Activated CD4-positive, alpha-beta T cell treated with anti-CD3 and anti-CD28 coated beads for 24 hours (primary cell): ENCODE measurements at places on chromosomes 1 and 21.

GRCh38 chr1:3290915-3291314 is 163.6 kb upstream of the ARHGEF16 start:
- DNase-seq: no peak

DNA sequence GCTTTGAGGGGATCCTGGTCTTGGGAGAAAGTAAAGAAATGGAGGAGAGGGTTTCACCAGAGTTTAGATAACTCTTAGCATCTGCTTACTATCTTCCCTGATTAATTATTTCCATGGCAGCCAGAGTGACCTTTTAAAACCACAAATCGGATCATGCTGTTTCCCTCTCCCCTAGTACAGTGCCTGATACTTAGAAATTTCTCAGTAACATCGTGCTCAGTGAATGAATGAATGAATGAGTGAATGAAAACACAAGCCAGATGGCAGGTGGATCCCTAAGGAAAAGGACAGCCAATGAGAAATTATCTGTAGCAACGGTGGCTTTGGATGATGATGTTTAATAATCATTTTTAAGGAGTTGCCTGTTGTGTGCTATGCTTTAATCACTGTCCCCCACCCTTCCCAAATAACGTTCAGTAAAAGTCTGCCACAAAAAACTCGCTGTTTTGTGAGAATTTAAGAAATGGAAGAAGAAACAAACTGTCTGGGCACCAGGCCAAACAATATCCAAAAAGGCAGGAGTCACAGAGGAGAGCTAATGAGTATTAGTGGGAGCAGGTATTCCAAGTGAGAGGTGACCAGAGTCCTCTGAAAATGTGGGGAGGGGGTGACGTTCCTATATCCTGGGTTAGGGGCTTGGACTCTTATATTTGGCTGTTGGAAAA is 737 bp upstream of the SMAP2 start:
- no peak for DNase-seq

DNA sequence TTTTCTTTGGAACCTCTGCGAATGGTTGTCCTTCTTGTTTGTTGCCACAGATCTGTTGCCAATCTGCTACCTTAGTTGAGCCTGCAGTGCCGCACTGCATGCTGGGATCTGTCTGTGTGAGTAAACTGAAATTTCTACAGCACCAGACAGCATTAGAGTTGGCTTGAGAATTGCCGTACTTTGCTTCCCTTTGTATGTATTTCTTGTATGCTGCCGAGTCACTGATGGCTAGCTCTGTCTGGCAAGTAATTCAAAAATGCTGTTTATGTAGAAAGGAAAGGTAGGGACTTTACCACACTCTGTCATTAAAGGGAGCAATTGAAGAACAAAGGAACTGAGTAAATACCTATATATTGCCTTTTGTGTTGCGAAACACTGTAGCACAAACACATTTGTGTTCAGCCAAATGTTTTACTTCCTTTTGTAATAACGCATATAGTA is 857.4 kb downstream of the USP25 start:
- no peak for DNase-seq

- DNase-seq: no peak
These were observed 1003.0 kb upstream of the NCAM2 start for GRCh38 chr21:19995253-19995652.

- DNase-seq: no peak
These were observed 115.0 kb downstream of the TMEM53 start for GRCh38 chr1:44559330-44559729.

- no peak for DNase-seq
These were observed 423.9 kb downstream of the PTBP2 start for GRCh38 chr1:97145321-97145956.

DNA sequence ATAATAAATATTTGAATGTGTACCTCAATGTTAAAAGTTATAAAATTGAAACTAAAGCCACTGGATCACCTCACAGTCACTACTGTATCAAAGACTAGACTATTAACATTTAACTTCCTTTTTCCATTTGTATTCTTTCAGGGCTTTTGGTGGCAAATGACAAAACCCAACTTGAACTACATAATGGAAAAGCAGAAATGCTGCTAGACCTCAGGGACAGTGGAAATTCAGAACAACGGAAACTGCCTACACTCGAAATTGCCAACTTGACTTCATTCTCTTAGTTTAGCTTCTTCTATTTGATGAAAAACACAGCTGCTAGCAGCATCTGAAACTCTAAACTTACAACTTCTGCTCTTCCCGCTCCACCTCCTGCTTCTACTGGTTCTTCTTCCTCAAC is 34.9 kb upstream of the NTNG1 start:
- no peak for DNase-seq

DNA sequence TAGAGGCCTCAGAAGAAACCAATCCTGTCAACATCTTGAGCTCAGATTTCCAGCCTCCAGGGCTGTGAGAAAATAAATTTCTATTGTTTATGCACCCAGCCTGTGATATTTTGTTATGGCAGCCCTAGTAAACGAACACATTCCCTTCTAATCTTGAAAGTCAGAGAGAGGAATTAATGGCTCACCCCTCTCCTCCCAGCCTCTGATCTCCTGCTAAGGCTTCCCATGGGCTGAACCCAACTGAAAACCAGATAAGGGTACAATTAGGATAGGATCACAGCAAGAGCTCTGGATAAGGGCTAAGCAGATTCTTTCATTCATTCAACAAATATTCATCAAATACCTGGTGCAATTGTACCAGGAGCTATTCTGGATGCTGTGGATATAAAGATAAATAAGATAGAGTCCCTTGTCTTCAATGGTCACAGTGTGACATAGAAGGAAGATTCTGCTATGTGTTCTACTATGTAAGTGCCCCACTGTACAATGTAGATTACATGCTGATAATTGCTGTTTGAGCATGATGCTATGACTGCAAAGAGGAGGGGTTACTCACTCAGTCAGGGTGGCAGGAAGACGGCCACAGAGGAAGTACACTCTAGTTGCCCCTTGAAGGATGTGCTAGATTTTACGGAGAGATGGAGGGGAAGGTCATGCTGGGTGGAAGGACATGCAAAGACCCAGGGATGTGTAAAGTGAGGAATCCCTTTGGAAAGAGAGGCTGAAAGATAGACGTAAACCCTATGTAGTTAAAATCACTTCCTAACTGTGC is 203.3 kb upstream of the JUN start:
- DNase-seq: no peak

- no peak for DNase-seq
These were observed 19.6 kb downstream of the KANK4 start for GRCh38 chr1:62299426-62300200.

DNA sequence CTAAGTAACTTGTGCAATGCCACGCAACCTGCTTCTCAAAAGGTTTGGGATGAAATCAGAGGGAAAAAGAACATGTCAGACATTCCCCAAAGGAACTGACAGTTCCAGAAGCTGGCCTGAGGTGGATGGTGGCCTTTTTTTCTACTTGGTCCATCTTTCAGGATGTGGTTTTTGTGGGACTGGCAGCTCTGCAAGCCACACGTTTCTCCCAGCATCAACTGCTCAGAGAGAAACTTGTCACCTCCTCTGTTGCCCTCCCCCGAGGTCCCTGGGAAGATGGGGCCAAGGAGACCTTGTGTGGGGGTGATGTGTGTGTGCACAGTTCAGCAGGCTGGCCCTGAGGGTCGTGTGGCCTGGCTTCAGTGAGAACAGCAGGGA is 2.5 kb upstream of the DHRS3 start:
- no peak for DNase-seq

DNA sequence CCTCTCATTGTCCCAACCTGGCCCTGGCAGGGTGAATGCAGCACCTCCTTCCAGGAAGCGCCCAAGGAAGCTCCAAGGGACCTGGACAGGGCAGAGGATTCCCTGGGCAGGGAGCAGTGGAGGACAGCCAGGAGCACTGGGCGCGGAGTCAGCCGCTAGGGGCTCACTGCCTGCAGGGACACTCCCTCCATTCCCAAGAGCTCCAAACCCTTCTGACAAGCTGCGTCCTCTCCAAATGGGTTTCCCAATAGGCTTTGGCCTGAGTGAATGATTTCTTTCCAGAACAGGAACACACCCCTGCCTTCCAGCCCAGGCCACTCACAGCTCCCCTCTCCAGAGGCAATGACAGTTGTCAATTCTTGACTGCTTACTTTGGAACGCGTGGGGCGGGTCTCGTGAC is 128.5 kb upstream of the EDN2 start:
- no peak for DNase-seq

DNA sequence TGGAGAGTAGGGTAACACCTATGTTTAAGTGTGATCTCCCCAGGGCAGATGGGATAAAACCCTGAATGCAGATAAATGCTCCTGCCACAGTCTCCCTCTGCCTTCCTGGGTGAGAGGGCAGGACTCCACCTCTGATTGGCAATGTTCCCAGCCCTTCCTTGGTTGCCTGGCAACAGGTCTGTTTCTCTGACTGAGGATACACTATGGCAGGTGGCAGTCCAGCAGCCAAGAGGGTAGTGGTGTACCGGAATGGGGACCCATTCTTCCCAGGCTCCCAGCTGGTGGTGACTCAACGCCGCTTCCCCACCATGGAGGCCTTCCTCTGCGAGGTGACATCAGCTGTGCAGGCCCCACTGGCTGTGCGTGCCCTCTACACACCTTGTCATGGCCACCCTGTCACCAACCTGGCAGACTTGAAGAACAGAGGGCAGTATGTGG is at the start of gene DCDC2B:
TSS of gene DCDC2B (plus strand) at position 199 of the 438 bp plus-strand sequence. CDS start at position 204, 5 bp downstream.
- no peak for DNase-seq
